ENCODE measurements at places on chromosomes 2 and 18.

DNA sequence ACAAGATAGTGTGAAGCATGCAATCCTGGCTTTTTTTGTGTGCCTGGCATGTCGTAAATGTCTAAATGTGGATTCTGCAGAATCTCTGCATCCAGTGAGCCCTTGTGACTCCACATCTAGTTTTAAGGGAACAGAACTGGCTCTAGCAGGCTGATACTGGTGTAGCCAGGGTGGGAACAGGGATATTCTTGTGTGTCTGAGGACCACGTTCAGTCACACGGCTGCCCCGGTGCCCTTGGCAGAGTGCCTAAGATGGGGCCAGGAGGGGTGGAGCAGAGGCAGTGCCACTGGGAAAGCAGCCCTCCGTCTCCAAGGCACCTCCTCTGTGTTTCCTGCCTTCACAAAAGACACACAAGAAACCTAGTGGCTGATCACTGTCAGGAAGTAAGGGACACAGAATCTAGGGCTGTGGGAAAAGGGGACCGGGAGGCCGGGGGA is 91.5 kb upstream of the PARD3B start:
- no peak for DNase-seq

DNA sequence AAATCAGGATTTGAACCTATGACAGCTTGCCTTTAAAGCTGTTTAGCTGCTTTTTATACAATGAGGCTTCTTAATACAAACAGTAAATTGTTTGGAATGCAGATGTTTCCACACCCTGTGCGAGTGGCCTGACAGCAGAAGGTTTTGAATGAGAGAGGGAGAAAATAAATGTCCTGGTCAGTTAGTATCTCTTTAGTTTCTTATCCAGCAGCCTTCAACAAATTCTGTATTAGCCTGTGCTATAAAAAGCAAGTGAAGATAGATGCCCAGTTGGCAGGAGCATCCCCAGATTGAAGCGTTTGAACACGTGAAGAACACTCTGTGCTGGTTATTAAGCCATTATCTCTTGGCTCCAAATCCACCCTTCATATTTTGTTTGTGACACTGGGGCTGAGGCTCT is 70.6 kb downstream of the CERS6 start:
- no peak for DNase-seq

- no peak for DNase-seq
These were observed 218.8 kb downstream of the CBLN2 start for GRCh38 chr18:72325307-72325706.

- DNase-seq, result no peak
These were observed 3.0 kb downstream of the LBH start for GRCh38 chr2:30234180-30234971.

DNA sequence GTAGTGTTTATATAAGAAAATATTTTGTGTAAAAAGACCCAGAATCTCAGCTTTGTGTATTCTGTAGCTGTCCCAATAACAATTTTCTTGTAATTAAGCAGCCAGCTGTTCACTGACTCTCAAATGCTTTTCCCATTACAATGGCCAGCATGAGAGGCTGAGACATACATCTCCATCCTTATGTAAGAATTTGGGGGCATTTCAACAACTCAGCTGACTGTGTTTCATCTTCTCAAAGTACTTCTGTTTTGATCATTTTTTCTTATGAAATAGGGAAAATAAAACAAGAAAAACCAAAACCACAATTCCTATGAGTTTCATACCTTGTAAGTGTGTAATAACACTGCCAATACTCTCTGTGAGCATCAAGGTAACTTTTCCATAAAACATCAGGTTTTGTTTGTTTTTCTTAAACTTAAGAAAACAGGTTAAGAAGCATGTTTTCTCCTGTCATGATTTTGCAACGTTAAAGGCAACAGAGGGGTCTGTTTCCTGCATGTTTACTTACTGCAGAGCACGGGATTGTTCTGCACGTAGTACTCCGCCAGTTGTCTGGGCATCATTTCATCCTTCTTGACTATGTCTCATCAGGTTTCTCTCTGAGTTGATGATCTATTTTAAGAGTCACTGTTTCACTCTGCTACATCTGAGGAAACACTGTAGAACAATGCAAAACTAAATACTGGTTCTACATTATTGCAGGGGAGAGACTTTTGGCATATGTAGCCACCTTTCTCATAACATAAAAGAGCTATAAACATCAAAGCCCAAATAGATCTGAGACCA is 62.9 kb upstream of the CYRIA start:
- no peak for DNase-seq

- no peak for DNase-seq
These were observed 239.0 kb downstream of the CCDC178 start for GRCh38 chr18:33201509-33201926.
